ENCODE measurements at places on chromosomes 5 and 9.

GRCh38 chr5:176596689-176597416 is 13.1 kb downstream of the GPRIN1 start:
- no peak for DNase-seq

GRCh38 chr5:79408028-79408427 is 105.9 kb downstream of the HOMER1 start:
- DNase-seq, result no peak

GRCh38 chr9:68497629-68498028 is 43.1 kb downstream of the TMEM252 start:
- no peak for DNase-seq

- DNase-seq, result peak; percentile 5
These were observed 1.2 kb downstream of the RIC1 start for GRCh38 chr9:5630081-5630507.

DNA sequence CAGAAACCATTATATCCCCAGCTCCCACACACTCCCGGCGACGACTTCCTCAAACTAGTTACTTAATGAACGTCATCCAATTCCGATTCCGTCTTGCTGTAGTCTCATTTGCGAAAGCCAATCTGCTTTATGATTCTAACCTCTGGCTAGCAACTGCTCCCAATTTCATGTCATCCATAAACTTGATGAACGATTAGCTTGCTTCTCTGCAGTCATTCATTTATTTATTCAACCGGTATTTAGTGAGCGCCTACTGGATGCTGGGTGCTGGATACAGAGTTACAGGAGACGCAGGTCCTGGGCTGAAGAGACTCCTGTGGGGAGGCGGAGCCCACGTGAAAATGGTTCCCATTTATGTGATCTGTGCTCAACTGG is 46.2 kb downstream of the TSPAN17 start:
- no peak for DNase-seq

DNA sequence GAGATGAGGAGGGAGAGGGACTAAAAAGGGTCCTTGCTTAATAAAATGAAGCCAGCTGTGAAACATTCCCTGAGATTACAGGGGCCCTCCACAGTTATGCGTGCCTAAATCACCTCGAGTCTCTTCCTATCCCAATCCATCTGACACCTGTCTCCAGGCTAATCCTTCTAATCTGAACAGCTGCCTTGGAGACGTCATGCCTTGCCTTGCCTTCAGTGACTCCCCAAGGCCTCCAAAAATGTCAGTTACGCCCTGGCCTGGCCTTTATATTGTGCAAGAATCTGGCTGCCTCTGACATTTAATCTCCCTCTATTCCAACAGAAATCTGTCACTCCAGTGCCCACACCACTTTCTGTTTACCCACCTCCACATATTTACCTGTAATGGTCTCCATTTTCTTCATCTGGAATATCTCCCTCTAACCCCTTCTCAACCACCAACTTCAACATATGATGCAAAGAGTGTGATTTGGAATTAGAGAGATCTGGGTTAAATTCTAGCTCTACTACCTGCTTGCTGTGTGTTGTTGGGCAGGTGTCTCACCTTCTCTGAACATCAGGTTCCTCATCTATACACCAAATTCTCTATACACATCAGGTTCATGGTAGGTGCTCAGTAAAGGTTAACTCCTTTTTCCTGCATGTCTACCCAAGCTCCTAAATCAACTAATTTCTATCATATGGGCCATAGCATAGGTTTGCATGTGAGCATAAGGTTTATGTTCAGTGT is 57.9 kb downstream of the PTCD2 start:
- DNase-seq, result no peak

- DNase-seq, result no peak
These were observed 62.8 kb downstream of the HMCN2 start for GRCh38 chr9:130328349-130328801.

DNA sequence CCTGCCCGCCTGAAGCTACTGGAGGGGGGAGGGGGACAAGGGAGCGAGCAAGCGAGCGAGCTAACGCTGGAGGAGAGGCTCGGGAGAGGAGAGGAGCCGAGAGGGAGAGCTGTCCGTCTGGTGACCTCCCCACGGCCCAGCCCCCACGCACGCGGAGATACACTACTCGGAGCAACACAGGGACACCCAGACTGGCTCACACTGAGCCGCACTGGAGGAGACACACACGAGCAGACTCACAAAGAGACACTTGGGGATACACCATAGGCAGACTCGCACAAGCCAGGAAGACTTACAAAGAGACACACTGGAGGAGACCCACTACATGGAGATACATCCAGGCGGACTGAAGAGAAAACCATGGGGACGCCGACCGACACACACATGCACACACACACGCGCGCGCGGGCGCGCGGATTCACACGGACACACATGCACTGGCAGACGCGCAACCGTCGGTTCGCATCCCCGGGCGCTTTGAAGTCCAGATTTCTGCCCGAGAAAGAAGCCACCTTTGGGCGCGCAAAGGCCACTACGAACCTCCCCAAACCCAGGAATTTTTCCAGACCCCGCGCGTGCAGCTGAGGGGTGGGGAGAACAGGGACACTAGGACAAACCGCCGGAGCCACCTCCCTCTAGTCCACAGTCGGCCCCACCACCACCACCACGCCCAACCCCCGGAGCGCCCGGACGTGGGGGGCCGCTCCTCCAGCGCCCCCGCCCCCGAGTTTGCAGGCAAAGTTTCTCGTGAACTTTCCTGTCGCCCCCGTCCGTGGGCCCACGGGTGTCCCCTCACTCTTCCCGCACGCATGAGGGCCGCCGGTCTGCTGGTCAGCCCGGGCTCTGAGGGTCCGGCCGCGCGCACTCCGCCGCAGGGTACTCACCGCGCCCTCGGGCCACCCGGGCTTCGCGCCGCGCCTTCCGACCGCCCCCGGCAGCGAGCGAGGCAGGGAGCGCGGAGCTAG is 571 bp downstream of the CNTFR start:
- no peak for DNase-seq

Measured in brain pericyte (primary cell).